ENCODE measurements at places on chromosomes 11 and 22.

DNA sequence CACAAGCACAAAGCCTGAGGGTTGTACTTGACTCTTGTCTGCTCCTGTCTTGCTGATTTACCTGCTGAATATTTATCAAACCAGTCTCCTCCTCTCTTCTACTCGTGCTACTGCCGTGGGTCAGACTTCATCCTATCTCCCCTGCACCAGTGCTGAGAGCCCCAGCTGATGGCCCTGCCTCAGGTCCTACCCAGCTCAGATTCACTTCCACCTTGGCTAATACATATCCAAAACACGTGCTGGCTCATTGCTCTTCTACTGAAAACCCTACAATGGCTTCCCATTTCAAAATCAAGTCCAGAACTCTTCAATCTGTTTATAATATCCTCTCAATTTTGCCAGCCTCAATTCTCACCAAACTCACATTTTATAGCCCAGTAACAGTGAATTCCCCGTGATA is 48.3 kb downstream of the RAB30 start:
- no peak for DNase-seq

DNA sequence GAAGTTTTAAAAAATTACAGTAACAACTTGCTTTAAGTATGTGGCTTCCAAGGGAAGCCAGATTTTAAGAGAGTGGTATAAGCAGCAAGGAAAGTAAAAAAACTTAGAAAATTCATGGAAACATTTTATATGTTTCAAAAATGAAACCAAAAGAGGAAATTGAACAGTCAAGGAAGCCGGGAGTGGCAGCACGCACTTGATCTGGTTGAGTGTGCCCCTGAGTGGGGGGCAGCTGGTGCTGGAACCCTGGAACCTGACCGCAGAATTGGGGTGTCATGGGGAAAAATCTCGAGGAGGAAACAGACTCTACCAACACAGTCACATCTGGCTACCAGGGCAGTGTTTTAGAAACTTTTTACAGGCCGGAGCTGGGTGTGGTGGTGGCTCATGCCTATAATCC is 14.0 kb downstream of the MICALL1 start:
- no peak for DNase-seq

DNA sequence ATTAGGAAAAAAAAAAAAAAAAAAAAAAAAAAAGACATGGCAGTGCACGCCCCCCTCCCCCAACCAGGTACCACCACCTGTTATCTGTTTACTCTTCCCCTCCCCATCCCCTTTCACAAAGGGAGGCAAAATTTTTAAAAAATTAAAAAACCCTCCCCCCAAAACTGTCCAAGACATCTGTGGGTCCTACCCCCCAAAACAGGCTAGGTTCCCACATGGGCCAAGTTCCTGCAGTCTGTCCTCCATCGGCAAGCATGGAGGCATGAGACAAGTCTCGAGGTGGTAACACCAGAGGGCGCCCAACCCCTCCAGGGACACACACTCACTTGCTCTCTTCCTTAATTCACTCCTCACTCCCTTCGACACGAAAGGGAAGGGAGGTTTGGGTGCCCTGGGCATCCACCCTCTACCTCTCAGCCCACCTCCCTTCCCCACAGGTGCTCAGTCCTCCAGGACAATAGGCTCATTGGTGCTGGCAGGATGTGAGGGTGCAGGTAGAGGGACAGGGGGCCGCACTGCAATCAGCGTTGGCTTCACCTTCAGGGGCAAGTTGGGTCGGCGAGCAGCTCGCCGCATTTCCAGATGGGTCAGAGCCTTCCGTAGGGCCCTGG is 2.2 kb upstream of the TUT1 start:
- DNase-seq: no peak

GRCh38 chr22:46110215-46110614 is 40.1 kb upstream of the PPARA start:
- DNase-seq: no peak

Data from thoracic aorta (tissue), 2 donors.